ENCODE measurements at places on chromosomes 3 and 15.

- DNase-seq: no peak
Measured at GRCh38 chr3:152243301-152243711, 25.4 kb upstream of the MBNL1 start.

DNA sequence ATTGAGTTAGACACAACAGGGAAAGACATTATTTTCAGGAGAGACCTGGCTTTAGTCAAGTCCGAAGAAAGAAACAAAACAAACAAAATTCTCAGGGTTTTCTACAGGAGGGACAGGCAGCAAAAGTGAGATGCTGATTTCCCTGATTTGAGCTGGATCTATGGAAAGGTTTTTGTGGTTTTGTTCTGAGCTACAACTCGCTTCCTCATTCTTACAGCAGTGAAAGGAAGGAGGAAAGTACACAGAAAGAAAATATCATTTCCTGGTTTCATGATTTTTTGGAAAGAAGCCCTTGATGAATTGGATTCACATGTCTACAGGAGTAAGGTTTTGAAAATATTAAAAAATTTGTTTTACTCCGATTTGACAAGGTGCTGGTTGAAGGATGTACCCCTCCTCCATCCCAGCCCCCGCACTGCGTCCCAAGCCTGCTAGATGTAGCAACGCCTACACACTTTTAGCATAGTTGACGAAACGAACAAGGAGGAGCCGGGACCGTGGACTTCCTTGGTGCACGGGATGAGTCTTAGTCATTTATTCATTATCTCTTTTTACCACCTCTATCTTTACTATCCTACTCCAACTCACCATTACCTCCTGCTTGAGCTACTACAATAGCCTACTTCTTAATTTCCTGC, 10.8 kb downstream of the PRICKLE2 start:
- no peak for DNase-seq

DNA sequence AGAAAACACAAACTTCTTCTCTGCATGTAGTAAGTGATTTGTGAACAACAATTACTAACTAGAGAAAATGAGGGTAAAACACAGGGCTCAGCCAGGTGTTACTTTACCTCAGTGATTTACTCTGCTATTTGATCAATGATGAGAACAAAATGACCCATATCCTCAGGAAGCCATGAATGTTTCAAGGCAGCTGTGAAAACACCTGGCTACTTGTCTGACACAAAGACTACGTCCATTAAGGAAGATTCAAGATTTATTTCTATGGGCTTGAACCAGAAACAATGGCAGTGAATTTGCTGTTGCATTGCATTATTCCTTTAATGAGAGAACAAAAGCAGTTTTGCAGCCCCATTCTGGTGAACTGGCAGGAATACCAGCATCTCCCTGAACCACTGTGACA, 374.6 kb upstream of the ARL6 start:
- no peak for DNase-seq

GRCh38 chr15:78641102-78641748, at the start of gene CHRNB4:
TSS of gene CHRNB4 (minus strand) at chr15:78641210. CDS start at chr15:78641133, 77 bp downstream.
- no peak for DNase-seq

DNA sequence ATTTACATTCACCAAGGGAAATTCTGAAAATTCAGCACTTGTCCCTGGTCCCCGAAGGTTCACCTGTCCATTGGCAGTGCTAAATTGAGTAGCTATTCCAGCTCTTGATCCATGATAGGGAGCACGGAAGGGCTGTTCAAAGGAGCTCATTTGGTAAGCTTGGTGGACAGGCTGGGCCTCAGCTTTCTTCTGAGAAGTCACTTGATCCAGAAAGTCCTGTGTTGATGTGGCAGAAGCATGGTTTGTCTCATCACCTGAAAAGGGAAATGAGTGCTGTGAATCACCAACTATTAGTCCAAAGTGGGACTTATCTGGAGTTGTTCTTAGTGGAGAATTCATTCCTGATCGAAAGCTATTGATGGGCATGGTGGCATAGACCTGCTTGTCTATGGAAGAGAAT, 19.9 kb upstream of the SLC12A8 start:
- no peak for DNase-seq

- no peak for DNase-seq
Measured at GRCh38 chr3:133573054-133573628, 345 bp upstream of the CDV3 start.

- DNase-seq: no peak
Measured at GRCh38 chr3:148175214-148175613, 522.5 kb upstream of the AGTR1 start.

DNA sequence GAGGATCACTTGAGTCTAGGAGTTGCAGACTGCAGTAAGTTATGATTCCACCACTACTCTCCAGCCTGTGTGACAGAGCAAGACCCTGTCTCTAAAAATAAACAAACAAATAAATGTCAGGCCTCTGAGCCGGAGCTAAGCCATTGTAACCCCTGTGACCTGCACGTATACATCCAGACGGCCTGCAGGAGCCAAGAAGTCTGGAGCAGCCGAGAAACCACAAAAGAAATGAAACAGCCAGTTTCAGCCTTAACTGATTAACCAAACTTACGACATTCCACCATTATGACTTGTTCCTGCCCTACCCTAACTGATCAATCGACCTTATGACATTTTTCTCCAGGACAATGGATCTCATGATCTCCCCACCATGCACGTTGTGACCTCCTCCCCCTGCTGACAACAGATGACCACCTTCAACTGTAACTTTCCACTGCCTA, 32.5 kb upstream of the ZKSCAN7 start:
- DNase-seq: no peak

GRCh38 chr3:32285891-32286290, 47.4 kb downstream of the CMTM8 start:
- DNase-seq: no peak

DNA sequence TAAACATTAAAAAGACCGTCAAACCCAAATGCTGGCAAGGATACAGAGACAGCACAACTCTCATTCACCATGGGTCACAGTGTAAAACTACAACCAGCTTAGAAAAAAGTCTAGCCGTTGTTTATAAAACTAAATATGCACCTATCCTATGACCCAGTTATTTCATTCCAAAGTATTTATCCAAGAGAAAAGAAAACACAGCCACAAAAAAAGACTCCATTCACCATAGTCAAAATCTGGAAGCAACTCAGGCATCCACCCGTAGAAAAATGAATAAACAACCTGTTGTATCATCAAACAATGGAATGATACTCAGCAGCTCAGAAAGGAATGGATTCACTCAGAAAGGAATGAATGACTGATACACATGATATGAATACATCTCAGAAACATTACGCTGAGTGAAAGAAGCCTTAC, 28.6 kb downstream of the PLD1 start:
- no peak for DNase-seq

DNA sequence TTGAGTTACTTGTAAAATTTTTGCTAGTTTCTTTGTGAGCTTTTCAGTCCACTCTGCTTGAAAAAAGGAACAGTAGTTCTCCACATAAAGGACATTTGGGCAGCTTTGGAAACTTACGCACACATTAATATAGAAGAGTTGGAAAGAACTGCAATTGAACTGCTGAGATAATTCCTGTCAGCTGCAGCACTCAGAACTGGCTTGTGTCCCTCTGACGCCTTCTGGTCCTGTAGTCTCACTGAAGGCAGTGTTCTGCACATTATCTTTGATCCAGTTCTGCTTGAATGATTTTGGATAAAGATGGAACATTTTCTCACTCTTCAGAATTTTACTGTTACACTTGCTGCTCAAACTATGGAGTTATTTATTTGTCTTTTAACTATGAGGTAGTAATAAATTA, 901.9 kb downstream of the OTOL1 start:
- no peak for DNase-seq

DNA sequence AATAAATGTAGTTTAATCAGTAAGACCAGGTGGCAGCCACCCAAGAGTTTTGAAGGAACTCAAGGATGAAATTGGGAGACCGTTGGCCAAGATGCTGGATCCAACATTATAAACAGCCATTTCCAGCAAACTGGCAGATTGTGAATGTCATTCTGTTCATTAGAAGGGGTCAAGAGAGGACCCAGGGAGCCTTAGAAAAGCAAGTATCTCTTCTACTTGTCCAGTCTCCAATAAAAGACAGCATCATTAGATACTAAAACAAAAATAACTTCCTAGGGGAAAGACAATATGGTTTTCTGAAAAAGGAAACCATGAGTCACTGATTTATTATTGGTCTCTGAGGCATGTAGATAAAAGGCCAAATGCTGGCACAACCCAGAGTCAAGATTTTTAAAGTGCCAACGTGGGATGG, 67.9 kb downstream of the GADL1 start:
- DNase-seq: no peak

- no peak for DNase-seq
Measured at GRCh38 chr3:188469228-188469885, 315.4 kb downstream of the LPP start.

DNA sequence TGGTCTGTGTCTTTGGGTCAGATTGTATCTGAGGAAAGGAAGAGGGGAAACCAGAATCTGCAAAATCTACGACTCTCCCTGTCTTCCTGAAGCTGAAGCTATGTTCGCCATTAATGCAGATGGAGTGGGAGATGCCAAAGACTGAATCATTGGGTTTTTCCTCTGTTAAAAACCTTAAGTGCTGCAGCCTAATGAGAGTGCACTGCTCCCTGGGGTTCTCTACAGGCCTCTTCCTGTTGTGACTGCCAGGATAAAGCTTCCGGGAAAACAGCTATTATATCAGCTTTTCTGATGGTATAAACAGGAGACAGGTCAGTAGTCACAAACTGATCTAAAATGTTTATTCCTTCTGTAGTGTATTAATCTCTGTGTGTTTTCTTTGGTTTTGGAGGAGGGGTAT, 24.0 kb downstream of the RMDN3 start:
- no peak for DNase-seq

- DNase-seq: no peak
Measured at GRCh38 chr3:56985878-56986277, 74.6 kb upstream of the SPATA12 start.

DNA sequence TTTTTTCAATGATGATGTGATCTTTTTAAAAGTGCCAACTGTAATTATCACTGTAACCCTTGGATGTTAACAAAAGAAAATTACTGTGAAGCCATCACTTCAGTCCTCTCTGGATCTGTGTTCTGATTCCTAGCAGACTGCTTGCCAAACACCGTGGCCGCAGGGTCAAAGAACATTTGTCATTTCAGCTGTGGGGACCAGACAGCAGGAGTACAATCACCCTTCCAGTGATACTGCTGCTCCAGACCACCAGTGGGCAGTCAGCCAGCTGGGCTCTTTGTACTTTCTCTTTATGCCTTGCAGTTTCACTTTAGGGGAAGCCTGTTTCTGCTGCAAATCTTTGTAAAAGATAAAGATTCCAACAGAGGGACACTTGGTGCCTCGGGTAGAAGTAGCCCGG, 770.0 kb downstream of the GRM7 start:
- no peak for DNase-seq

DNA sequence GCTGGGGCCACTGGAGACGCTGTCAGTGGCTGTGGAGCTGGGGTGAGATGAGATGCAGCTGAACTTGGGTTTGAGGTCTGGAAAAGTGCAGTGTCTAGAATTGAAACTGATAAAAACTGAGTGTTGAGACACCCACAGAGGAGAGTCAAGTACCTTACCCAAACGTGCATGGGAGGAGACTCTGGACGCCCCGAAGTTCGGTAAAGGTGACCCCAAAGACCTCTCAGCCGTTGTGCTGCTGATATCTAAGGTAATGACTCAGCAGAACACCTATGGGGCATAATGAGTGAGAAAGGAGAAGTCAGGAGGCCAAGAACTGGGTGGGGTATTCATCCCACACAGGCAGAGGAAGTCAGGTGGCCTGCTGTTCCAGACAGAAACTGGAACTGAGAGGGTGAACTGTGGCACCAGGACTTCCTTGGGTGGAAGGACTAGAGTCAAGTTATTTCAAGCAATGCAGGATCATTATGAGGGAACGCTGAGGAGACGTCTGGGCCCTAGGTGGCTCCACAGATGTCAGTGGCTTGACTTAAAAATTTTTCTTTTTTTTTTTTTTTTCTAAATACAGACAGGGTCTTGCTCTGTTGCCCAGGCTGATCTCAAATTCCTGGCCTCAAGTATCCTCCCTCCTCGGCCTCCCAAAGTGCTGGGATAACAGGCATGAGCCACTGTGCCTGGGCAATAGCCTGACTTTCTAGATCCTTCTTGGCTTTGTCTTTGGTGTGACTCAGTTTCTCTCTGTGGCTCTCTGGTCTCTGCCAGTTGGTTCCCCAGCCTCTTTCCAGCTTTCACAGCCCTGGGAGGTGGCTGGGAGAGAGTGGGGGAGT, 67.6 kb upstream of the GCNT3 start:
- DNase-seq: no peak

DNA sequence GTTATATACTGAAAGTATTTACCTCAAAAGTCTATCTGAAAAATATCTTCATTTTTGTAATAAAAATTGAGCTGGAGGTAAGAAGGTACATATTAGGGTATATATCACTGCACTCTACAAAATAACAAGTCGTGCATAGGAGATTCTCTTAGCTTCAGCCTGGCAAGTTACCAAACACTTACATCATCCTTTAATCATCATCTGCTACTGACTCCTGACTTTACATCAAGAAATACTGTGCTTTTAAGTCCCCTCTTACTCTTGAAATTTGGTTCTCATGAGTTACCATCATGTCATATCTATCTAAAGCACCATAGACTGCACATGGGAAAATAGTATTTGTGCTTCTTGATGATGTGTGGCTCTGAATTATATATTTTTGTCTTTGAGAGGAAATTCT, 50.8 kb downstream of the LYSMD4 start:
- DNase-seq: no peak

GRCh38 chr15:70931821-70932220, 39.2 kb downstream of the LRRC49 start:
- no peak for DNase-seq

DNA sequence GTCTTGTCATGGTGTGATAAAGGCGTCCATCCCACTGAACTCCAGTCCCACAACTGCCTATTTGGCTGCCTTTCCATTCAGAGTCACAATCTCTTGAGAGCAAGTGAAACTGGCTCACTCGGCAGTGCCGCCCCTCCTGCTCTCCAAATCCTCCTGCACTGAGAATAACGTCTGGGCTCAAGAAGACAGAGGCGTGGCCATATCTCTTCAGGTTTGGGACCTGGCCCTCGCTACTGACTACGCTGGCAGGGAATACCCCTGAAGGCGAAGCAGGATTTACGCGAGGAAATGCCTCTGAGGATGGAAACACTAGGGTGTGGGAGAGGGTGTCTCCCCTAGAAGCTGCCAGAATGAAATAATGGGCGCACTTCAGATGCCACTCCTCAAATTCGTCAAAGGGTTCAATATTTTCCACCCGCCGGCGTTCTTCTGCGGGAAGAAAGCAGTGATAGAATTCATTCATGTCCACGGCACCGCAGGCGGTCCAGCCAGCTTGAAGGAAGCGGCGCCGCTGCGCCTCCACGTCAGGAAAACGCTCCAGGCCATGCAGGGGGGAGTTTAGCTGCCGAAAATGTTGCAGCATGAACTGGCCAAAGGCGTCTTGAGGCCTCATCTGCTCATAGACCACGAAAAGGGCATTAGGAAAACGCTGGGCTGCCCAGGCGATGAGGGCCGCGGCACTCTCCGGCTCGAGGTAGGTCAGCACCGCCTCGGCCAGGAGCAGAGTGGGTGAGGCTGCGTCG, 985 bp downstream of the LCMT2 start:
- DNase-seq: peak; percentile 2

GRCh38 chr3:140265302-140265701, 330.3 kb downstream of the CLSTN2 start:
- no peak for DNase-seq

GRCh38 chr15:90914305-90915080, 11.4 kb downstream of the MAN2A2 start:
- no peak for DNase-seq
